ENCODE measurements at places on chromosomes 12 and 14.

- DNase-seq: no peak
Observed at GRCh38 chr12:74722709-74723108, 185.1 kb downstream of the ATXN7L3B start.

- DNase-seq: no peak
Observed at GRCh38 chr12:130956009-130956408, 2.3 kb downstream of the ADGRD1 start.

GRCh38 chr14:89304972-89305703 lies 111.9 kb downstream of the FOXN3 start:
- no peak for DNase-seq

DNA sequence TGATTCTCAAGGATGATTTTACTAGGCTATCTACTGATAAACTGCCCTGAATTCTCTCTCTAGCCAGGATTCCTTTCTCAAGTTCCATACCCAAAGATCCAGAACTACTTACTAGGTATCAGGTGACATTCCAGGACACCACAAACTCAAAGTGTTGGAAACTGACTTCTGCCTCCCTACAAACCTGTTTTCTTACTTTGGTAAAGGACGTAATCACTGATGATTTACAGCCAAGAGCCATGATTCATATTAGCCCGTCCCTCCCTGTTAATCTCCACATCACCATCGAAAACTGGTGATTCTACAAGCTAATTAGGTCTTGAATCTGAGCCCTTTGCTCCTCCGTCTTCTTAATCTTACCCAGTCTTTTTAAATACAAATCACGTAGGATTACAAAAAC lies 1.0 kb upstream of the ATG14 start:
- DNase-seq: no peak

- no peak for DNase-seq
Observed at GRCh38 chr12:51320695-51321320, 3.2 kb downstream of the BIN2 start.
